ENCODE measurements at places on chromosomes 16 and 17. TPM values are rescaled to one million over a fixed set of nuclear protein-coding genes. Genes with fewer than 3 reads are reported as not detected.

The PIK3R6 gene
- total RNA-seq: not detected

The KRTAP17-1 gene
- not detected for total RNA-seq

The CA10 gene
- not detected for total RNA-seq

- no peak for DNase-seq
Measured at GRCh38 chr17:67624886-67625656, 92.7 kb upstream of the NOL11 start.

DNA sequence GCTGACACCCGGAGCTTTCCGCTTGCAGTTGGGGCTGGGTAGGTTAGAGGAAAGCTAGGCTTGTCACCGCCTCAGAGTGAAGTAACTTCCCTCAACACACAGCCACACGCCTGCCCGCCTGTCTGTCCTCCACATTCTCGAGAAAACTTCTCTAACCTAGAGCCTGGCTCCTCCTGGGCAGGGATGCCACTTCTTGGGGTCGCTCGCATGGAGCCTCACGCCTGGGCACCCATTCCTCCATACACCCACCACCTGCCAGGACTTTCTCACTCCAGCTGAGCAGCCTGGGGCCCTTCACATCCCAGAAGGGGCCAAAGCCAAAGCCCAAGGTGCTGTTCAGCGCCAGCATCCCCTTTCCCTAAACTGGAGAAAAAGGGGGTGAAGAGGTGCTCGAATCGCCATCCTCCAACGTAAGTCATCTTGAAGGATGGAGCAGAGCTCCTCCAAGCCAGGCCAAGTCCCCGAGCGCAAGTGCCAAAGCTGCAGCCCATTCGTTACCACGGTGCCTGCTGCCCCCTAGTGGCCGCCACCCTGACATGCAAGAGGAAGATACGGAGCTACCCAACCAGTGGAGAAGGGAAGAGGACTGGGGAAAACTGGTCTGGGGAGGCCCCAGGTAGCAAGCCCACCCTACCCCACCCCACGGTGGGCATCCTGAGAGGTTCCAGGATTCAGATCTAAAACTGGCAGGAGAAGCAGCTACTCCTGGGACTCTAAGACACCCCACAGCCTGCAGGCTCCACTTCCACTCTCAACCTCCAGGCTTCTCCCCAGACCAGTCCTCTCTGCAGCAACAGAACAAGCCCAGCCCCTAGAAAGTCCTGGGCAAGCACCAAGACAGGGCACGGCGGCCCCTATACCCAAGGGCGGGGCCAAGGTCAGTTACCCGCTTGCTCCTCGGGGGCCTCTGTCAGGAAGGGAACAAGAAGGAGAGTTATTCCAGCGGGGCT, 63.1 kb downstream of the MYO18A start:
- peak; percentile 61 for DNase-seq

- DNase-seq: no peak
Measured at GRCh38 chr17:57972151-57972550, 15.9 kb downstream of the VEZF1 start.

GRCh38 chr16:83197450-83197849, 570.7 kb downstream of the CDH13 start:
- no peak for DNase-seq

GRCh38 chr16:78956859-78957258, 643.7 kb downstream of the MAF start:
- no peak for DNase-seq

GRCh38 chr16:70437017-70437581, 1.8 kb downstream of the ST3GAL2 start:
- no peak for DNase-seq
